ENCODE measurements at places on chromosomes 7 and 10.

GRCh38 chr10:62250594-62251198 lies 17.9 kb downstream of the RTKN2 start:
- no peak for DNase-seq

DNA sequence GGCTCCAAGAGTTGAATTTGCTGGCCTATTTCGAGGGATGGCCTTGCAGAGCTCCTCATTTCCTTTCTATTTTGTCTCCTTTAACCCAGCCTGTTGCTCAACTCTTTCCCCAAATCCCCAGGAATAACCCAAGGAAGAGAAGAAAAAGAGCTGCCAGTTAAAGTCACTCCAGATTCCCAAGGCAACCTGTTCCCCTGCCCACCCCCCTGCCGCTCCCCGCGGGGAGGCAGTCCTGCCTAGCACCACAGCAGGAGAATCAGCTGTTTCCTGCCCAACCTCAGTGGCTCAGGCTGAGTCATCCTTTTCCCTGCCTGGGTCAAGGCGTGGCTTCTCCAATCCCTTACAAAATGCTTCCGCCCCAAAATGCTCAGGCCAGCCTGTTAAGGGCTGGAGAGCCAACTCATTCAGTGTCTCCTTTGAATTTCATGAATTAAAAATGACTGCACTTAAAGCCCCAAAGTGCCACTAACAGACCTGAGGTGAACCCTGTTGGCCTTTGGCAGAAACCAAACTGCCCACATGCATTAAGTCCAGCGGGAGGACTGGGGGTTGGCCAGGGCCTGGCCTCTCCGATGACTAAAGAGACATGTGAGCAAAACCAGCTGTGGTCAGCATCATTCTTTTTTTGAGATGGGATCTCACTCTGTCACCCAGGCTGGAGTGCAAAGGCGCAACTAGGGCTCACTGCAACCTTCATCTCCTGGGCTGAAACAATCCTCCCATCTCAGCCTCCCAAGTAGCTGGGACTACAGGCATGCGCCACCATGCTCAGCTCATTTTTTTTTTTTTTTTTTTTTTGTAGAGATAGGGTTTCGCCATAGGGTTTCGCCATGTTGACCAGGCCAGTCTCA lies 83.2 kb upstream of the KIF5B start:
- DNase-seq, result no peak

- DNase-seq, result no peak
Measured at GRCh38 chr7:3165681-3166580, 122.3 kb upstream of the CARD11 start.

GRCh38 chr7:139631520-139632031 lies 108.1 kb downstream of the CLEC2L start:
- DNase-seq, result no peak

GRCh38 chr7:525740-526139 lies 6.1 kb upstream of the PDGFA start:
- no peak for DNase-seq

GRCh38 chr7:134942690-134943466 lies 43.4 kb upstream of the AGBL3 start:
- DNase-seq, result no peak

- DNase-seq, result no peak
Measured at GRCh38 chr10:132063432-132063831, 2.3 kb upstream of the JAKMIP3 start.

GRCh38 chr7:3075441-3075840 lies 31.8 kb upstream of the CARD11 start:
- no peak for DNase-seq

GRCh38 chr7:56115852-56116538 lies at the start of gene NUPR2:
NUPR2 (minus strand) TSS chr7:56116417; CDS start chr7:56116314, 103 bp downstream.
- DNase-seq, result no peak

DNA sequence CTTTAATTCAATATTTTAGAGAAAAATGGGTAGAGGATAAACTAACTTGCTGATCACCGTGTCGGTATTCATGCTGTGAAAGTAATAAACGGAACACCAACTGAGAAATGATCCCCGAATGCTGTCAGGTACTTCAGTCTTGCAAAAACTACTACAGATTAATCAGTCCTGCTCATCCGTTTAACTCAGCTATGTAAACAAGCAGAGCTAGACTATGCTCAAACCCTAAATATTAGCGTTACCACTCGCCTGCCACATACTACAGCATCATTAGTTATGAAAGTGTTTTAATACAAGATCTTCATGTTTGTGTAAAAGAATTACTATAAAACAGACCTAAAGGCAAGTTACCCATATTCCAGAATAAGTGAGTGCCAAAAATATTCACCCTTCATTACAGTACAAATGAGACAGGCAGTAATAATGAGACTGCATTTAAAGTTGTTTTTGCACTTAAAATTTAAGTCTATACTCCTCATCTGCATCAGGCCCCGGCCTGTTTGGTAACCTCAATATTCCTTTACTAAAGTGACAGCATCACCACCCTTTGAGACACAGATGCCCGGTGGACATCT lies 952 bp downstream of the DNMBP start:
- no peak for DNase-seq

DNA sequence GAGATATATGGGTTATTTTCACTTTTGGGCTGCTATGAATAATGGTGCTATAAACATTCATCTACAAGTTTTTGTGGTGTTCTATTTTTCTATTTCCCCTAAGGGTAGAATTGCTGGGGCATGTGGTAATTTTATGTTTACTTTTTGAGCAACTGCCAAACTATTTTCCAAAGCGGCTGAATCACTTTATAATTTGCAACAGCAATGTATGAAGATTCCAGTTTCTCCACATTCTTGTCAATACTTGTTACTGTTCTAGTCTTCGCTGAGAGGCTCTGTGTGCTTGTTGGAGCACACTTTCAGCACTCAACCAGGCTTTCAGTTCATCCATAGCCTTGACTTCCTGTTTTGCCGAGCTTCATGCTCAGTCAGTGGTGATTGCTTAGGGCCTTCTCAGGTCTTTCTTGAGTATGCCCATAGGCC lies 39.0 kb downstream of the ADK start:
- no peak for DNase-seq

DNA sequence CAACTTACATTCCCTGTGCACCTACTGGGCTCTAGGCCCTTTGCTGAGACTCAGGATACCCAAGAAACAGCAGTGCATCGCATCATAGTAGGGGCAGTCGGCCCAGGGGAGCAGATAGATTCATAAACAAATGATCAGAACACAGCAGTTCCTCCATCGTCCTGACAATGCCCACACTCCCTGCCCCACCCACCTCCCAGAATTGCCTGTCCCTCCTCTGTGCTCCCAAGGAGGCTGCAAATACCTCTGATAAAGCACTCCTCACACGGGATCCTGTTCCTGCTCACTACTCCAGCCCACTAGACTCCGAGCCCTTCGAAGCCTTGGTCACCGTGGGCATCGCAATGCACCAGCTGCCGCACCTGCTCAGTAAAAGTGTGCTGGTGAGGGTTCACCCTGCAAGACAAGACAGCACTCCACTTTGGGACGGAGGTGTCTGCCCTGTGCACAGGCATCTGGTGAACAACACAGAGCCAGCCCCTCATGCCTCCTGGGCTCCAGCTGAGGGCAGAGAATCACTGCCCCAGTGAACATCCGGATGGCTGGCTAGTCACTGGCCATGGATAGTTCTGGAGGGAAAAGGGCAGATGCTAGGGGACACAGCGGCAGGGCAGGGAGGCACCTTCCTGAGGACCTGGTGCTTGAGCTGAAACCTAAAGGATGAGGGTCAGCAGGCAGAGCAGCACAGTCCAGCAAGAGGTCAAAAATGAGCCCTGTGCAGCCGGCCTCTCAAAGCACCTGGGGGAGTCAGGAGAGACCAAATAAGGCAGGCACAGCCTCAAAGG lies 60.7 kb downstream of the TNS3 start:
- DNase-seq, result no peak

GRCh38 chr7:143417734-143418383 lies 9.2 kb upstream of the EPHA1 start:
- no peak for DNase-seq

DNA sequence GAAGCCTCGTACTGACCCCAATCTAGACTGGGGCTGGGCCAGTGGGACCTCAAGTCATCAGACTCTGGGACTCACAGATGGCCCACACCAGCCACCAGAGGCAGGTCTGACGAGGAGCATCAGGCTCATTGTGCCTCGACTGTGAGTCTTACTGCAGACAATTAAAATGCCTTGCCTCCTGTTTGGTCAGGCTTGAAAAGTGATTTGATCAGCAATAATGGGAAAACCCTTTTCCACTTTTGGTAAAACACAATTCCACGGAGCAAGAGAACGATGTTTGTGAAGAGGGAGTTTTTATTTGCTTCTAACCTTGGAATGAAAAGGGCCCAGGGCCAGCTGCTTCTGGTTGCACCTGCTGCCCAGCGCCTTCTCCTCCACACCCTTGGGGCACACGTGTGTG lies 43.9 kb downstream of the C10orf143 start:
- no peak for DNase-seq

DNA sequence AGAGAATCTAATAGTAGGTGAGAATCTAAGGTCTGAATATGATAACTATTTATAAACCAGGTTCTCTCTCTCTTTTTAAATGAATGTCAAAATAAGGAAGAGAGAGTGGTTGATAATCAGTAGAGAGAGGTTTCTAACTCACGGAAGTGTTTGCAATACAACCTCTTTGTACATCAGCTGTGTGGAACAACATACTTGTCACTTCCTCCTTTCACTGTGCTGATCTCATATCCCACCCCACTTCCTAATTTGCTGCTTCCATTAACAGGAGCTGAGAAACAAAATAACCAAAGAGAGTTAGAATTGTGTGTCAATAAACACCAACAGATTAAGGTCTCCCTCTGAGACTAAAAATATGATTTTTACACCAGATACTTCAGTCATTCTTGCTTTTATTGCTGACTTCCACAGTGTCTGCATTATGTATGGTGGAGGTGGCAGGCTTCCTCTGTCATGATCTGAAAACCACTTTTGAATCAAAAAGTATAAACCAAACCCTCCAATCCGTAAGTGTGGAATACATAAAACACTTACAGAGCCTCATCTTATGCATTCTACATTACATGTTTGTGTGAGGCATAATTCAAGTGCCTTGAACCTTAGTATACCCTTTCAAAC lies 25.0 kb downstream of the CACUL1 start:
- no peak for DNase-seq

GRCh38 chr7:104207348-104207730 lies 474 bp downstream of the ORC5 start:
- DNase-seq, result no peak

Measured in activated CD4-positive, CD25-positive, alpha-beta regulatory T cell treated with anti-CD3 and anti-CD28 coated beads, Interleukin-2, amount 50 U/mL, for 16 hours (primary cell).